Activated CD8-positive, alpha-beta memory T cell treated with anti-CD3 and anti-CD28 coated beads, Interleukin-2, amount 10 ng/mL, durations not matched to agents 7 days and 5 days (primary cell): ENCODE measurements at places on chromosomes 3 and 15.

DNA sequence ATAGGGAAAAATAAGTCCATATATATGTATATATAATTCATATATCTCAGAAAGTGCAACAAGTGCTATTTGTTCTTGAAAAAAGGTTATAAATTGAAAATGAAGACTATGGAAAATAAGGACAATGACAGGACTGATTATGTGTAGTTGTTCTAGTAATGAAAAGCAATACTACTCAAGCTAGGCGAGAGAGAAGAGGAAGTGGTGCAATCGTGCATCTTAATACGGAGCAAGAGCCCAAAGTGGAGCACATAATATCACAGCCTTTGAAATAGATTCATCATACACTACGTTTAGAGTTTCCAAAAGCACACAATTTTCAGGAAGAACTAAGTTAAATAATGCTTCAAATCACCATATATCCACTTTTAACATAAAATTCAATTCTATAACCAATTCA is 87.9 kb downstream of the ULK4 start:
- no peak for DNase-seq
- H3K4me3 ChIP-seq: no peak overlapping the region
- peaks cover 8% of the 10 kb centered on the region for H3K36me3 ChIP-seq
- no peak overlapping the region for H3K27ac ChIP-seq
- H3K4me1 ChIP-seq: no peaks in the 10 kb centered on the region
- H3K27me3 ChIP-seq: no peaks in the 10 kb centered on the region

- H3K4me3 ChIP-seq: no peak overlapping the region
- H3K4me1 ChIP-seq: no peaks in the 10 kb centered on the region
- no peak overlapping the region for H3K27ac ChIP-seq
- H3K27me3 ChIP-seq: no peaks in the 10 kb centered on the region
- no peak for DNase-seq
Measured at GRCh38 chr3:54600441-54601204, 327.2 kb downstream of the LRTM1 start.

GRCh38 chr3:73465926-73466325 is 158.8 kb downstream of the PDZRN3 start:
- no peak overlapping the region for H3K27ac ChIP-seq
- H3K4me1 ChIP-seq: no peaks in the 10 kb centered on the region
- H3K27me3 ChIP-seq: no peaks in the 10 kb centered on the region
- no peak for DNase-seq
- H3K36me3 ChIP-seq: no peaks in the 10 kb centered on the region

GRCh38 chr3:157667493-157667892 is 164.3 kb upstream of the VEPH1 start:
- no peaks in the 10 kb centered on the region for H3K36me3 ChIP-seq
- H3K4me3 ChIP-seq: no peak overlapping the region
- no peaks in the 10 kb centered on the region for H3K4me1 ChIP-seq
- DNase-seq: no peak
- no peaks in the 10 kb centered on the region for H3K27me3 ChIP-seq
- no peak overlapping the region for H3K27ac ChIP-seq

GRCh38 chr3:25495726-25496253 is 67.7 kb downstream of the RARB start:
- no peak overlapping the region for H3K4me3 ChIP-seq
- no peaks in the 10 kb centered on the region for H3K4me1 ChIP-seq
- no peaks in the 10 kb centered on the region for H3K36me3 ChIP-seq
- H3K27ac ChIP-seq: no peak overlapping the region
- no peak for DNase-seq

DNA sequence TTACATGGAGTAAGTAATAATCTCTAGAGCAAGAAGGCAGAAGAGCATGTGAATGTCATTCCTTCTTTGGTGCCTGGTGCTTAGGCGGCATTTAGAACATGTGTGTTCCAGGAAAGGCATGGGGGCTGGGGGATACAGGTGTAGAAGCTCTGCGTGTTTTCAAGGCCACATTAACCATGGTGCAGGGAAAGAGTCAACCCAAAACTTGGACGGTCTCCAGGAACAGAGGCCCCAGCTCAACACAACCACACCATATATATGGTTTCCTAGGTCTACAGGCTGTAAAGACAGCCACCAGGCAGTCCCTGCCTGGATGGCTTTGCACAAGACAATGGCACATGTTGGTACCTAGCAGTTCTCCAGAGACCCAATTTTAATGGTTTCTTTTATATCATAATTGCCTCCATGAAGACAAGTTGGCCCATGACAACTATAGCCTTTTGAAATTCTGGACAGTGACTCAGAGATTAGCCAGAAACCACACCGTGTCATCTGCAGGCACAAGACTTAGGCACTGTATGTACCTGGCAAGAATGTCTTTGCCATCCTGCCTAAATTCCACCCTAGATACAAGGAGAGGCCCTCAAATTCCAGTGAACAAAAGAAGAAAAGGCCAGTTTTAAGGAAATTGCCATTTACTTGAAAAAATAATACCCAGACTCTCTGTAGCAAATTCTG is 25.0 kb upstream of the DGKG start:
- H3K4me3 ChIP-seq: no peak overlapping the region
- peaks cover 10% of the 10 kb centered on the region for H3K4me1 ChIP-seq
- no peaks in the 10 kb centered on the region for H3K36me3 ChIP-seq
- peaks cover 3% of the 10 kb centered on the region for H3K27me3 ChIP-seq
- no peak overlapping the region for H3K27ac ChIP-seq
- no peak for DNase-seq

DNA sequence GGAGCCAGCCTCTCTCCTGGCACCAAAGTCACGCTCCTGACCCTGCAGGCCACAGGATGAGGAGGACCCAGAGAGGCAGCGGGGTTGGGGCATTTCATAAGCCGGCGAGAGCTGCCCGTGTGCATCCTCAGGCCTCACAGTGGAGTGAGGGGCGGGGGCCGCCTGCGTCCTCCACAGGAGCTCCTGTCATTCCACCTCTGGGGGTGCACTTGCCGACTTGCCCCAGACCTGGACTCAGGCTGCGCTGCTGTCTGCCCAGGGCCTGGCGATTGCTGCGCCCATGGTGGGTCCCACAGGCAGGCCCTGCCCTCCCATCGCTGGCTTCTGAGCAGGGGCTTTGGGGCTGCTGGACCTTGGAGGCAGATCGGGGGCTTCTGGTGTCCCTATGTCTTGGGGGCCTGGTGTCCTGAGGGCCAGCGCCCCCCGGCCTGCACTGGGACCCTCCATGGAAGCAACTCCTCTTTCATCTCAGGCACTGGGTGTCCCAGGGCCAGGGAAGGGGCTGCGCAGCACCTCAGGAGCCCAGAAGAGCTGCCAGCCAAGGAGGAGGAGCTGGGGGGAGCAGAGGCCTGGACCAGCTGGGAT is 184.0 kb downstream of the GOLGA6L6 start:
- no peak for DNase-seq
- H3K27me3 ChIP-seq: peaks cover 4% of the 10 kb centered on the region
- no peak overlapping the region for H3K4me3 ChIP-seq
- H3K27ac ChIP-seq: no peak overlapping the region
- H3K4me1 ChIP-seq: peaks cover 3% of the 10 kb centered on the region

GRCh38 chr3:55661571-55661970 is 174.5 kb upstream of the WNT5A start:
- no peaks in the 10 kb centered on the region for H3K36me3 ChIP-seq
- no peaks in the 10 kb centered on the region for H3K4me1 ChIP-seq
- no peaks in the 10 kb centered on the region for H3K27me3 ChIP-seq
- H3K27ac ChIP-seq: no peak overlapping the region
- no peak overlapping the region for H3K4me3 ChIP-seq

DNA sequence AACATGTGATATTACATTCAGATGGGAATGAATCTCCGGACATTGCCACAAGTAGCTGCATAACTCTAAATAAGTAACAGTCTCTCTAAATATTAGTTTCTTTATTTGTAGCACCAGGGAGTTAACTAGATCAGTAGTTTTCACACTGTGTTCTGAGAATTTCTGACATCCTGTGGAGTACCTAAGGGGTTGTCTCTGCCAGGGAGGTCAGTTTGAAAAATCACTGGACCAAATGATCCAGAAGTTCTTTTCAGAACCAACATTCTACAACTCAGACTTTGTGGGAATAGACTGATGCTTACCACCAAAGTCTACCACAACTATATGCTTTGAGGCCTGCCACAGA is 9.0 kb upstream of the ILDR1 start:
- no peak for DNase-seq
- peak overlapping the region; percentile 56 for H3K4me3 ChIP-seq
- H3K27me3 ChIP-seq: no peaks in the 10 kb centered on the region
- peaks cover 65% of the 10 kb centered on the region for H3K36me3 ChIP-seq
- peaks cover 33% of the 10 kb centered on the region for H3K4me1 ChIP-seq
- peak overlapping the region; percentile 89 for H3K27ac ChIP-seq

- H3K4me3 ChIP-seq: no peak overlapping the region
- H3K4me1 ChIP-seq: no peaks in the 10 kb centered on the region
- DNase-seq: no peak
- no peaks in the 10 kb centered on the region for H3K36me3 ChIP-seq
- no peaks in the 10 kb centered on the region for H3K27me3 ChIP-seq
Measured at GRCh38 chr15:27237319-27237939, 266.4 kb downstream of the GABRG3 start.

DNA sequence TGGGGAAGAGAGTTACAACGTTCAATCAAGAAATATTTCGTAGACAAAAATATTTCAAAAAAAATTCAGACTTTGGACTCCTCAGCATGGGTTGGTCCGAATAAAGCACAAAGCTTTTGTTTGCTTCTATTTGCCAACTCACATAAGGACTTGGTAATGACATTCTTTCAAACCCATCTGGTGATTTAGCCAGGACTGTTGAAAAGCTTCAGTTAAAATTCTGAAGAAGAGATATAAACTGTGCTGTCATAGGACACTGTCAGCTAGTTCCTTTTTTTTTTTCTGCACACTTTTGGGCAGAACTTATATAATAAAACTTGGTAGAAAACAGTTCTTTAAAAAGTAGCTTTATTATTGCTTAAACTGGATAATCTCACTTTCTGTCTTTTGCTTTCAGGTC is 660.8 kb upstream of the SGO1 start:
- no peak overlapping the region for H3K4me3 ChIP-seq
- no peak for DNase-seq
- H3K27me3 ChIP-seq: no peaks in the 10 kb centered on the region
- no peak overlapping the region for H3K27ac ChIP-seq
- H3K36me3 ChIP-seq: no peaks in the 10 kb centered on the region
- no peaks in the 10 kb centered on the region for H3K4me1 ChIP-seq

DNA sequence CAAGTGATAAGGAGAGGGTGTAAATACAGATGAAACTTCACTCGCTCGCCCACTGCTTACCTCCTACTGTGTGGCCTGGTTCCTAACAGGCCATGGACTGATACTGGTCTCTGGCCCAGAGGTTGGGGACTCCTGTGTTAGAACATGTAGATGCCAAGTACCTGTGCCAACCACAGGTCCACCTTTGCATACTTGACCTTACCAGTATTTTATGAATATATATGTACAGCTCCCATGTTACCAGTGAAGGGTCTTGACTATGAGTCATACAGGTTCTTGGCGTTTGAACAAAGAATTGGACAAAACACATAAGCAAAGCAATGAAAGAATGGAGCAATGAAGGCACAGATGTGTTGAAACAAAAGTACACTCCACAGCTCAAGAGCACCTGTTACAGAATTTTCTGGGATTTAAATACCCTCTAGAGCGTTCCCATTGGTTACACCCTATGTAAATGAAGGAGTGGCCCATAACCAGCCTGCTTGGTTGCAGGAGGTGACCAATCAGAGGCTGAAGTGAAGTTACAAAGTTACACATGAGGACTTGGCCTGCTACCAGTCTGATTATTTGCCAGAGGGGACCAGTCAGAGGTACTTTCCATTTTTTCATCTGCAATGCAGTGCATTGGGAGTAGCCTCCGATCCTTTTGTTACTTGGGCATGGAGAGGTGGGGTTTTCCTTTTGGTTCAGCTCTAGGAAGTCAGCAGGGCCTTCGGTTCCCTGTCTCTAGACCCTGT is 1.7 kb upstream of the GFM1 start:
- peaks cover 44% of the 10 kb centered on the region for H3K4me1 ChIP-seq
- H3K36me3 ChIP-seq: peaks cover 7% of the 10 kb centered on the region
- no peak overlapping the region for H3K4me3 ChIP-seq
- H3K27ac ChIP-seq: peak overlapping the region; percentile 32

DNA sequence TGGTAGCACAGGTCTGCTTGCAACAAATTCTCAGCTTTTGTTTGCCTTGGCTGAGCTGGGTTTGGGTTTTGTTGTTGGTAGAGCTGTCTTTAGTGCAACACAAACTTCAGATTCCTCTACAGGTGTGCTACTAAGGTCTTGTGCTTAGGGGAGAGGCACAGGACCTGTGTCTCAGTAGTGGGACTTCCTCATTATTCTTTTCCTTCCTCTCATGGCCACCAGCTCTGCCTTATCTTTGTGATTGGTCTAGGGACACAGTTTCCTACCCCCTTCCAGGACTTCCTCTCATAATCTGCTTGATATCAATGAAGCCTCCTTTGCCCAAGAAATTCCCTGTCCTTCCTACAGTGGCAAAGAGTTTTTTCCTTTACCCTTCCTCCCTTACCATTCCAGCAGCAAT is 24.9 kb upstream of the DNAAF4 start:
- H3K36me3 ChIP-seq: no peaks in the 10 kb centered on the region
- no peak for DNase-seq
- no peaks in the 10 kb centered on the region for H3K4me1 ChIP-seq
- peaks cover 12% of the 10 kb centered on the region for H3K27me3 ChIP-seq
- H3K4me3 ChIP-seq: no peak overlapping the region
- no peak overlapping the region for H3K27ac ChIP-seq

DNA sequence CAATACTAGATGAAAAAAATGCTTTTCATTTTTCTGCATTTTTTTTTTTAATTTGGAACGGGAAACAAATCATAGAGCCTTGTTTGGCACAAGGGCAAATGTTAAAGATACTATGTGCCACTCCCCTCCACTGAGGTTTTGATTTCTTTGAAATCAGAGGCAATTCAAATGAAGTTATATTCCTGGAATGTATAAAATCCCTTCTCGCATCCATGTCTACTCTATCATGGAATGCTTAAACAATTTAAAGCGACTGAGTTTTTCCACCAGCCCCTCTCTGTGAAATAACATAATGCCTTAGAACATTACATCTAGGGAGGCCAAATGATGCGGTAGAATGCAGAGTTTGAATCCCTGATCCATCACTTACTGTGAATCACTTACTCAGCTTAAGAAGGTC is 69.7 kb downstream of the FMN1 start:
- H3K27ac ChIP-seq: no peak overlapping the region
- no peaks in the 10 kb centered on the region for H3K27me3 ChIP-seq
- no peaks in the 10 kb centered on the region for H3K36me3 ChIP-seq

- DNase-seq: no peak
- H3K4me1 ChIP-seq: no peaks in the 10 kb centered on the region
- no peaks in the 10 kb centered on the region for H3K27me3 ChIP-seq
- no peak overlapping the region for H3K27ac ChIP-seq
- H3K4me3 ChIP-seq: no peak overlapping the region
Measured at GRCh38 chr15:98226578-98226977, 266.1 kb downstream of the ARRDC4 start.

GRCh38 chr3:184752361-184752760 is 40.5 kb upstream of the MAGEF1 start:
- no peak overlapping the region for H3K27ac ChIP-seq
- peaks cover 14% of the 10 kb centered on the region for H3K4me1 ChIP-seq
- no peak overlapping the region for H3K4me3 ChIP-seq
- no peaks in the 10 kb centered on the region for H3K36me3 ChIP-seq
